NCI-H524 (cell line): ENCODE measurements at places on chromosomes 7 and 10.

- peak; percentile 38 for DNase-seq
These were observed 119.0 kb upstream of the KCNMA1 start for GRCh38 chr10:77756319-77757232.

- DNase-seq, result no peak
These were observed 272.7 kb downstream of the BICC1 start for GRCh38 chr10:58785354-58785753.

GRCh38 chr10:49010295-49010694 is 70.7 kb upstream of the LRRC18 start:
- DNase-seq, result no peak

DNA sequence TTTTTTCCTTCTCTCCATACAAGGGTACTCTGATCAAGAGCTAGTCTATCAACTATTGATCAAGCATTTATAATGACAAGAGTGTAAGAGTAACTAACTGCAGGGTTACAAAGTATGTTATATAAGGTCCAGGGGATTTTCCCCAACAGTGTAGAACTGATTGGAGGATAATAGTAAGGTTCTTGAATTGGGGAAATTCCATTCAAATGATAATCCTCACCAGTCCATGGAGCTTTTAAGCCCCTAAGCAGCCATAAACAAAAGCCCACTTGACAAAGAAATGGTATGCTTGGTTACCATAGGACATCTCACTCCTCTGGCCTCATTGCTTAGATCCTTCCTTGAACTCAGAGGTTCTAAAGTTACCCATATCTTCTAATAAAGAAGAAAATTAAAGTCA is 8.2 kb downstream of the YME1L1 start:
- DNase-seq, result no peak

DNA sequence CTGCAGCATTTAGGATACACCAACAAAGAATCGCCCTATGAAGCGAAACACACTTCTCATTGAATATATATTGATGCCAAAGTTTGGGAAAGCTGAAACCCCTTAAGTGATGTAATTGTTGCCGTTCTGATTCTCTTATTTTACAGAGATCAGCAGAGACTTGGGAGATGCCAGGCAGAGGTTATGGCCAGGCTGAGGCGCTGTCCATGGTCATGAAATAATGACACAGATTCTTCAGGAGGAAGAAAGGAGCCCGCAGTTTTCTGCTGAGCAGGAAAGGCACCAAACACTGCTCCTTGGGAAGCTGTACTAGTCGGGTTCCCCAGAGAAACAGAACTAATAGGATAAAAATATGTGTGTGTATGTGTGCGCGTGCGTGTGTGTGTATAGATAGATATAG is 566.0 kb downstream of the CALN1 start:
- no peak for DNase-seq

DNA sequence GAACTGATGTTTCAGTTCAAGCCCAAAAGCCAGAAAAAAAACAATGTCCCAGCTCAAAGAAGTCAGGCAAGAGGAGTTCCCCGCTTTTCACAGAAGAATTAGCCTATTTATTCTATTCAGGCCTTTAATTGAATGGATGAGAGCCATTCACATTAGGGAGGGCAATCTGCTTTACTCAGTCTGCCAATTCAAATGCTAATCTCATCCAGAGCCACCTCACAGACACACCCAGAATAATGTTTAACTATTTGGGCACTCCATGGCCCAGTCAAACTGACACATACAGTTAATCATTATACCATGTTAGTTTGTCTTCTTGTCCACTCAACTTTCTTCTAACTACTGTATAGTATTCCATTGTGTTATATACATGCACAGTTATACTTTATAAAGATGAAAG is 2.6 kb upstream of the NPSR1 start:
- no peak for DNase-seq

GRCh38 chr7:1708596-1709251 is 38.6 kb downstream of the ELFN1 start:
- no peak for DNase-seq

- no peak for DNase-seq
These were observed 24.0 kb downstream of the TMEM176A start for GRCh38 chr7:150824379-150825177.

DNA sequence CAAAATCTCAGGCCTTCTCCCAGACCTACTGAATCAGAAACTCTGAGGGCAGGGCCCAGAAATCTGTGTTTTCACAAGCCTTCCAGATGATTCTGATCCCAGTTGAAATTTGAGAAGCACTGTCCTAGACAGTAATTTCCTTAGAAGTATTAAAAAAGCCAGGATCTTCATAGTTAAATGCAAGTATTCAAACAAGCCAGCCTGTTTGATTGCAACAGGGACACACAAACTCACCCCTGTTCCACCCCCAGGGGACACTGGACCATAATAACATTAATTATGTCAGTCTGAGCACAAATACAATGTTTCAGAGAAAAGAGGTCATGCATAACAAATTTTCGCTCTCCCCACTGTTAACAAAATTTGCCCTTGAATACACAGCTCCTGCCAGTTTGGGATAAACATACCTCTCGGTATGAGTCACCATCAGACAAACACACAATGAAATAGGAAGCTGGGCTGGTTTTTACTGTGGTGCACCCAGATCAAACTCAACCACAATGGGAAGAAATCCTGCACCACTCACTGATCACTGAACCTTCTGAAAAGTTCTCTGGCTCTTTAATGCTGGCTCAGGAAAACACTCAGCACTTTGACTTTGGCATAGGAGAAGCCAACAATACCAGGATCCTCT is 34.3 kb downstream of the ABLIM1 start:
- DNase-seq, result no peak

GRCh38 chr7:32357535-32358277 is 132.5 kb downstream of the LSM5 start:
- DNase-seq, result peak; percentile 33

- DNase-seq, result peak; percentile 17
These were observed at the start of gene MINPP1 for GRCh38 chr10:87504640-87505365. MINPP1 (plus strand) TSS chr10:87504893; CDS start chr10:87504916, 23 bp downstream.

- no peak for DNase-seq
These were observed 120.9 kb upstream of the KCTD7 start for GRCh38 chr7:66507764-66508296.

DNA sequence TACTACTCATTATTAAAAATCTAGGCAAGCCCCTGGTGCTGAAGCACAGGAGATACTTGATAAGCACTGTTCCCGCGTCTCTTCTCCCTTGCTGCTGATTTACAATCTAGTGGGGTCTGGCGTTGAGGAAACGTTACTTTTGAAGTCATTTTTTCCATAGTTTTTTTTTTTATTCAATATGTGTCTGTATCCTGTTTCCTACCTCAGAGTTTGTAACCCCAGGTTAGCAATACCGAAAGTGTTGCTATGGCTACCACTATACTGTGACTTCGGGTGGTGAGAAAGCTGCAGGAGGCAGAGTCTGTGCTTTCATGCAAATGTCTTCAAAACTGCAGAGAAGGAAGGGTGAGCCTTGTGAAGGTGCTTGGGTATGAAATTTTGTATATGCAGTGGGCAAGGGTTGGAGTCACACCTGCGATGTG is 458.8 kb upstream of the GHITM start:
- DNase-seq, result no peak

GRCh38 chr7:42170724-42171123 is 66.3 kb downstream of the GLI3 start:
- no peak for DNase-seq

DNA sequence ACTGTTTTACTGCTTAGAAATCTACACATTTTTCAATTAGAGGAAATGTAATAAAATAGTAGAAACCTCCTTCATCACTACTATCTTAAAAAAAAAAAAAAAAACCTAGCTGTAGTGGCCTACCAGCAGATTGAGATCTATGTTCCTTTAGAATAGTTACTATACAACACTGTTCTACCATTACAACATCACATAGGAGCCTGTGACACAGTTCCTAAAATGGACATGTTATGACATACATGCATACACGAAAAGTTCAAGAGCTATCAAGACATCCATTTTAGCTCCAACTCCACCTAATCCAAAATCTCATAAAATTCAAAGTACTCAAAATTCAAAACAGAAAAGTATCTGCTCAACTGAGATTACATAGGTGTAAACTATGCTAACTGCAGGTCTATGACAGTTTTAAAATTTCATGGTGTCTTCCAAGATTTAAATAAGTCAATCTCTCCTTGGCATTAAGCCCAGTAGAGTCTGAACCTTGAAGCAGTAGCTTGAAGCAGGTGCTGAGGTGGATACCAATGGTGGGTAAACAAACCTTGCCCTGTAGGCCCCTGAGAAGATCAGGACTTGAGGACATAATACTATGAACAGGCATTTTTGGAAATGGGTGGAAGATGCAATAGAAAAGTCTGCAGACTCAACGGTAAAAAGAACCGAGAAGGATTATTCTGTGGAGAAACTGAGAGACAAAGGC is 17.0 kb downstream of the CACUL1 start:
- DNase-seq, result no peak

GRCh38 chr10:131825150-131825848 is 75.5 kb upstream of the PPP2R2D start:
- DNase-seq, result peak; percentile 3

GRCh38 chr10:129850790-129851189 is 113.3 kb downstream of the EBF3 start:
- no peak for DNase-seq

DNA sequence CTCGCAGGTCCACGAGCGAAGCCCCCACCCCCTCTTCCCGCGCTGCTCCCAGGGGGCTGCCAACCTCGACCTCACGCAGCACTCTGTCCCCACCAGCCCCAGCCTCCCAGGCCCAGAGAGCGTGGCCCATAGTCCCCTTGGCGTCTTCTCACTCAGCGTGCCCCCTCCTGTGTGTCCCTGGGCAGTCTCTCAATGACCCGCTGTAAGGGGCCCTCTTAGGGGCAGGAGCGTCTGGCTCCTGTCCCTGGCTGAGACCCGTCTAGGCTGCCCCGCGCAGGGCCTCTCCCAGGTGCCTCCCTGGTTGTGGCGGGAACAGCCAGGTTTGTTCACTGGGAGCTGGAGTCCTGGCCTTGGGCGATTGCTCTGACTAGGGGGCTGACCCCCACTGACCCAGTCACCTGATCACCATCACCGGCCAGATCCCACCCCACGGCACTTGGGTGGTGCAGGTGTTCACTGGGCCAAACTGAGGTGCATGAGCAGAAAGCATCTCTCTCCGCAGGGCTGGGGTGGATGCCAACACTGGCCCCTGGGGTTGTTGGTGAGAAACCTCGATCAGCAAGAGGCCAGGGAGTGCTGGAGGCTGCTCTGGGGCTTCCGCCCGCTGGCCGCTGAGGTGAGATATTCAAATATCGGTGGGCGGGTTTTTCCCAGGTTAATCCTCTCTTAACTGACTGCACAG is 12.6 kb upstream of the WDFY4 start:
- DNase-seq, result no peak

DNA sequence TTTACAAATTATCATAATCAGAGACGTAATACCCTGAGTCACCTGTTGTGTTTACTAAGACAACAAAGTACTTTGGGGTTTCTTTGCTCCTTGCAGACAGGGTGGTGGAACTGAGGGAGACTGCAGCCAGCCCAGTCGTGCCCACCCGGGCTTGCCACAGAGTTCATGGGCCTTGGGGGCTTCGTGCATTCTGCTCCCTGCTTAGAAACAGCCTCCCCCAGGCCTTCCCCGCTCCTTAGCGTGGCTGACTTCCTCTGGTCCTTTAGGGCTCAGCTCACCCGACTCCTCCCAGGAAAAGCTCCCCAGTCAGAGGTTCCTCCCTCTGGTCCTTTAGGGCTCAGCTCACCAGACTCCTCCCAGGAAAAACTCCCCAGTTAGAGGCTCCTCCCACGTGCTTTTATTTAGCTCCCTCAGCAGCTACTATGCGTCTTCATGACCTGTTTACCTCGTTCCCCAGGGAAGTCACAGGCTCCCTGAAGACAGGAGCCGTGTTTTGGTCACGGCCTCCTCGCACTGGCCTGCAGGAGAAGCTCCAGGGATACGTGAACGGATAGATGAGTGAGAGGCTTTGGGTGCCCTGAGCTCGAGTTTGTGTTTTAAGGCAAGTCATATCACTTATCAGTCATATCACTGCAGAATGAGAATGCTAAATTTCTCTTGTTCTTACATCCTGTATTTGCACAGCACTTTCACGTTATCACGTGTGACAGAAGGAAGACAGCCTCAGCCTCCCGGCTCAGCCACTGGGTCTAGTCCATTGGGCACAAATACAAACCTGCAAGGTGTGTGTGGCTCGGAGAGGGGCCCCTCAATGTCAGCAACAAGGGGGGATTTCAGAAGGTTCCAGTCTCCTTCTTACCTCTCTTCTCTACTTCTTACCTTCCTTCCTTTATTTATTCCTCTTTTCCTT is 52.7 kb upstream of the VIPR2 start:
- no peak for DNase-seq

- no peak for DNase-seq
These were observed 21.4 kb upstream of the CNPY1 start for GRCh38 chr7:155567646-155568332.

DNA sequence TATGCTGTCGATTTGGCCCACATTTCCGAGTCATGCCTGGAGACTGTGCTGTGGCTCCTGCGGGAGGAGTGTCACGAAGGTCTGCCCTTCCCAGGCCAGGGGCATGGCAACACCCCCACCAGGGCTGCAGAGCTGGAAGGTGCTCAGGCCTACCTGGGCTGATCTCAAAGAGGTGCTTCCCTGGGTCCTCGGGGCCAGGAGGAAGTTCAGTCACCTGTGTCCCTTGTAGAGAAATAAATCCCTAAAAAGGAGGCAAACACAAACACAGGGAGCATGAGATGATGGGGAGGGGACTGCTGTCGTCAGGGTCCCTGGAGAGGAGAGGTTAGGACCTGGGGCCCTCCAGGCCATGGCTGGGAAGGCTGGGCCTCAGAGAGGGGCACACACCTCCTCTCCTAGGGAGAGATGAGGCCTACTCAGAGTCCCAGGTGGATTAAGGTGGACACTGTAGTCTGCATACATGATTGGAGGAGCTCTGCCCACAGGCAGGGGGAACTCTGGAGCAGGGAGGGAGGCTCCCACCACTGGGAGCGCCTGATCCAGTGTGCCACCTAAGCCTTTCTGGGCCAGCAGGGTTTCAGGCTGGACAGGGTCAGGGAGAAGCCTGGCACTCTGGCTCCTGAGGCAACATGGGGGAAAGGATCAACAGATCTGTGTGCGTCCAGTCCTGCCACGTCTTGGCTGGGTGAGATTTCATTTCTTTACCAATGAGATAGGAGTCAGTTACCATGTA is 49.4 kb downstream of the ARHGAP22 start:
- DNase-seq, result no peak

- DNase-seq, result no peak
These were observed 45.7 kb downstream of the IKZF1 start for GRCh38 chr7:50349963-50350944.

GRCh38 chr10:21689881-21690280 is 155.8 kb downstream of the MLLT10 start:
- peak; percentile 14 for DNase-seq

GRCh38 chr7:153193144-153193595 is 433.6 kb downstream of the ACTR3B start:
- DNase-seq, result peak; percentile 44

- no peak for DNase-seq
These were observed 69.7 kb downstream of the CPVL start for GRCh38 chr7:29076631-29077030.

DNA sequence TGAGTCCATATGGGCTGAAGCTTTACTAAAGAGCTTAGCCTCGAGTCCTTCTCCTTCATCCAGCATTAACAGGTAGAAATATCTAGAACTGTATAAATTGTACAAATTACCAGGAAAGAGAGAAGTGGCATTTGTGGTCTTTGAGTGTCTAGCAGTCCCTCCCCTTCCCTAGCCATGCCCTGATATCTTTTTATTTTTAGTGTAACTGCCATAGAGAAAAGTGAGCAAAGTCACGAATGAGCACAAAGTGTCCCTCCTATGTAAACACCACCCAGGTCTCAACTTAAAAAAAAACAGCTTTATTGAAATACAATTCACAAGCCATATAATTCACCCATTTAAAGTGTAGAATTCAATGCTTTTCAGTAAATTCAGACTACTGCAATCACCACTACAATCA is 339.0 kb upstream of the ZMIZ1 start:
- no peak for DNase-seq
